Stimulated activated CD8-positive, alpha-beta memory T cell treated with anti-CD3 and anti-CD28 coated beads, Interleukin-7, amount 100 ng/mL, for 4 hours (primary cell): ENCODE measurements at places on chromosomes 11 and 22.

- no peak for DNase-seq
Measured at GRCh38 chr22:29147331-29147899, 58.3 kb upstream of the EMID1 start.

GRCh38 chr11:65058419-65059054, at the start of gene NAALADL1:
NAALADL1 (minus strand) TSS chr11:65058553; CDS start chr11:65058521, 32 bp downstream.
- DNase-seq = no peak

DNA sequence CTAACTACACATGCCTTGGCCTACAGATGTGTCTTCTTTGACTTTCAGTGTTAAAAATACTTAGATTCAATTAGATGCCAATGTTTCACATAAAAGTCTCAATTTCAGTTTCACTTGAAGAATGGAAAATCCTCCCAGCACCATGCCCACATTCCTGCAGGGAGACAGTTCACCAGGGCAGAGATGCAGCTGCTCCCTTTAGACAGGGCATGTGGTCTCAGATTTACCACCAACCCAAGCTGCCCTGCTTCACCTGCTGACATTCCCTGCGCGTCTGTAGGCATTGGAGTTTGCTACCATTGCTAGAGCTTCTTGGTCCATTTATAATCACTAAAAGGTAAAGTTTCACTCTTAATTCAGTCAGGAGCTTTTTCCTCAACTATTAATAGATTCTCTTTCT, 113.9 kb downstream of the ARFGAP2 start:
- no peak for DNase-seq

DNA sequence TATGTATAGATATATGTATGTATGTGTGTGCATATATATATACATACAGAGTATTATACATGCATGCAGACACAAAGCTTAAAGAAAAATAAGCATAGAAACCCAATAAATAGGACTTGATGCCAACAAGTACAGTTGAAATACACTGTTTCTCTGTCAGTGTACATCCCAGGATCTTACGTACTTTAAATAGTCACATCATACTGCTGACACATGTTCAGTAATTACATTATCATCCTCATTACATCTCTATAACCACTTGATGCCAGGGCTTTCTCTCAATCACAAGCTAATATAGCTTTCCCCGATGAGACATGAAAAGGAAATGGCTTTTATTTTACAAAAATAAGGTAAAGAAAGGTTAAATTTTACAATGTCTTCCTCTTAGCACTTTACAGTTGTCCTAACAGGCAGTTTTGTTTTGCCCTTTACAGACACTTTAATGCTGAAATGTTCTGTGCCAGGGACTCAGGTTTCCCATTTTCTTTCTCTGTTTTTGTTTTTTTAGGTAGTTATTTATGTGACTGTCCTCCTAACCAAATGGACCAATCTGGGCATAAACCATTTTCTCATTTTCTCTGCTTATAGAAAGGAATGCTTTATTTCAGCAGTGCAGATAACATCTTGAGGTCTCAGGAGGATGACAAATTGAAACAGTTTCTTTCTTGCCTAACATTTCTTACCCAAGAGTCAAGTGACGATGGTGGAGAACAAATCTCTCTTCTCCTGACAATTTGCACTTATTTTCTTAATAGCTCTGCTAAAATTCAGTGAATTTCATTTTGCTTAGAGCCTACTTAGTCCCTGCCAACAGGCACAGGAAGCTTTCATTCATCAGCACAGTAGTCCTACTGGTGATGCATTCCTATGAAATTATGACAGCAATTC, 350.2 kb downstream of the TTC28 start:
- no peak for DNase-seq

DNA sequence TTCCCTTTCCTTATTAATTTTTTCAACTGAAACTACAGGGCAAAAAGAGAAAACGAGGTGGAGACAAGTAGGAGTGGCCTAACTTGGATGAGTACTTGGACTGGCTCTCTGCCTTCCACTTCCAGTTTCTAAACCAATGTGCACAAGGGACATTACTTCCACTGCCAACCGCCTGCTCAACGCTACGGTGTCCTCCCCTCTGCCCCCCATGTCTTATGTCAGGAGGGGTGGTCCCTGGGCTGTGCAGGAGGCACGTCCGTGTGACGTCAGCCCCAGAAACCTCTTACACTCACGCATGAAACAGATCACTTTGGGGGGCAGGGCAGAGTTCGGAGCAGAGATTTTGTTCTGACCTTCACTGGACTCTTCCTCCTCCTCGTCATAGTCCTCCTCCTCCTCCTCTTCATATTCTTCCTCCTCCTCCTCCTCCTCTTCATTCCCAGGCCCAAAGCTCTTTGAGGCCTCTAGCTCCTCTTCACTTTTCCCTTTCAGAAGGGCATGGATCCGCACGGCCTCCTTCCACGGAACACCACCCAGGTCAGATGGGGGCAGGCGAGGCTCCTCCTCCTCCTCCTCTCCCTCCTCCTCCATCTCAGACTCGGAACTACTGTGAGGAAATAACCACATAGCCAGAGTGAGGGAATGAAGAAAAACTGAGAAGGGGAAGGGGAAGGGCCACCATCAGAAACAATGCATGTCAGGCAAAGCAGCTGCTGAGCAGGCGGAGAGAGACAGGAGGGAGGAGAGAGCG, 57.4 kb upstream of the BID start:
- no peak for DNase-seq

DNA sequence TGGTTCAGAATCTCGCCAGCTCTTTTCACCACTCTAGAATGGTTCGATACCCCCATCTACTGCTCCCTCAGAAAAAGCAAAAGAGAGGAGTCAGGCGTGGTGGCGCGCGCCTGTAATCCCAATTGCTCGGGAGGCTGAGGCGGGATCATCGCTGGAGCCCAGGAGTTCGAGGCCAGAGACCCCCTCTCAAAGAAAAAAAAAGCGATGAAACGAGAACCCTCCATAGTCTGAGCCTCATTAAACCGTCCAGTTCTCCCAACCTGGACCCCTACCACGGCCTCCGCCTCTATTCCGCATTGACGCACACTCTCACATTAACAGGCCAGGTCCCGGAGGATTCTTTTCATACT, 439 bp downstream of the SPA17 start:
- no peak for DNase-seq
